Stimulated activated CD4-positive, alpha-beta T cell treated with anti-CD3 and anti-CD28 coated beads, Interleukin-1b, Interleukin-23, amount 100 ng/mL, for 48 hours (primary cell): ENCODE measurements at places on chromosomes 12 and 14.

- no peak for DNase-seq
These were observed 669 bp downstream of the RFX4 start for GRCh38 chr12:106583242-106584103.

DNA sequence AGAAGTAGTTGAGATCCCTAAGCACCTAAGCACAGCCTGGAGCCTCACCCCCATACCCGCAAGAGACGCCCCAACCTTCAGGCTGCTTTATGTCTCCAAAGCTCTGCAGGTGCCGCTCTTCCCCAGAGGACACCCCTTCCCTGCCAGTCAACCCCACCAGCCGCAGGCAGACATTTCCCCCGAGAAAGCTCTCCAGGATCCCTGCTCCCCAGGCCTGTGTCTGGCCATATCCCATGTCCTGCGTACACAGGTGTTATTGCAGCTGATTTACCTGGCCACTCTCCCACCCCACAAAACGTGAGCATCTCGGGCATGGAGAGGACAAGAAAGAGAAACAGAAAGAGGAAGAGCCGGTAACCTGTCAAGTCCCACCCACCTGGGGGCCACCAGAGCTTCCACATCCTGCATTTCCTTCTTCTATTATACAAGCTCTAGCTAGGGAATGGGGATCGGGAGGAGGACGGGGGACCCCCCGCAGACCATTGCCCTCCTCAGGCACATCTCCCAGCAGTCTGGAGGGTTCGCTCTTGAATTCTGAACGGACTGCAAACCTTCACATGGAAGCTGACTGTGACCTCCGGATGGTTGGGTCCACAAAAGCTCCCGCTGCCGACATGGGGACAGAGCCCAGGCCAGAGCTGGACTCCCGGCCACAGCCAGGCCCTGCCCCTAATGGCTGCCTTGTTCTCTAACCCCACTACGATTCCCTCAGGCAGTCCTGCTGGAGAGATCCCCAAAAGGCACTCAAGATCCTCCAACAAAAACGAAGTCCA lies 17.6 kb downstream of the CCDC88C start:
- DNase-seq, result no peak

- no peak for DNase-seq
These were observed 9.5 kb upstream of the RERG start for GRCh38 chr12:15230751-15231150.

GRCh38 chr12:5473076-5473782 lies 41.3 kb downstream of the NTF3 start:
- no peak for DNase-seq

DNA sequence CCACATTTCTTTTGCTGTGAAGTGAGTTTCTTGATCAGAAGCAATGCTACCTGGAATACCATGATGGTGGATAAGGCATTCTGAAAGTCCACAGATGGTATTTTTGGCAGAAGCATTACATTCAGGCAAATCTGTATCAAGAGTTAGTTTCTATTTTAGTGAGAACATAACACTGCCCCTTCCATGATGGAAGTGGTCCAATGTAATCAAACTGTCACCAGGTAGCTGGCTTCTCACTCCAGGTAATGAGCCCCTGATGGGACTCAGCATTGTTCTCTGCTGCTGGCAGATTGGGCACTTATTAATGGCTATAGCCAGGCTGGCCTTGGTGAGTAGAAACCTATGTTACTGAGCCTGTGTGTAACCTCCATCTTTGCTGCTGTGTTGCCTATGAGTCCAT lies 80.7 kb downstream of the KCNA5 start:
- DNase-seq, result no peak

DNA sequence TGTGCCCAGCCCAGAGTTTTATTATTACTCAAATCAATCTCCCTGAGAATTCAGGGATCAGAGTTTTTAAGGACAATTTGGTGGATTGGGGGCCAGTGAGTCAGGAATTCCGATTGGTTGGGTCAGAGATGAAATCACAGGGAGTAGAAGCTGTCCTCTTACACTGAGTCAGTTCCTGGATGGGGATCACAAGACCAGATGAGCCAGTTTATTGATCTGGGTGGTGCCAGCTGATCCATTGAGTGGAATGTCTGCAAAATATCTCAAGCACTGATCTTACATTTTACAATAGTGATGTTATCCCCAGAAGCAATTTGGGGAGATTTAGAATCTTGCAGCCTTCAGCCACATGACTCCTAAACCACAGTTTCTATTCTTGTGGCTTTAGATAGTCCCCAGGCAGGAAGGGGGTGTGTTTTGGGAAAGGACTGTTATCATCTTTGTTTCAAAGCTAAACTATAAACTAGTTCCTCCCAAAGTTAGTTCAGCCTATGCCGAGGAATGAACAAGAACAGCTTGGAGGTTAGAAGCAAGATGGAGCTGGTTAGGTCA lies 89.1 kb upstream of the CNOT2 start:
- DNase-seq, result no peak

DNA sequence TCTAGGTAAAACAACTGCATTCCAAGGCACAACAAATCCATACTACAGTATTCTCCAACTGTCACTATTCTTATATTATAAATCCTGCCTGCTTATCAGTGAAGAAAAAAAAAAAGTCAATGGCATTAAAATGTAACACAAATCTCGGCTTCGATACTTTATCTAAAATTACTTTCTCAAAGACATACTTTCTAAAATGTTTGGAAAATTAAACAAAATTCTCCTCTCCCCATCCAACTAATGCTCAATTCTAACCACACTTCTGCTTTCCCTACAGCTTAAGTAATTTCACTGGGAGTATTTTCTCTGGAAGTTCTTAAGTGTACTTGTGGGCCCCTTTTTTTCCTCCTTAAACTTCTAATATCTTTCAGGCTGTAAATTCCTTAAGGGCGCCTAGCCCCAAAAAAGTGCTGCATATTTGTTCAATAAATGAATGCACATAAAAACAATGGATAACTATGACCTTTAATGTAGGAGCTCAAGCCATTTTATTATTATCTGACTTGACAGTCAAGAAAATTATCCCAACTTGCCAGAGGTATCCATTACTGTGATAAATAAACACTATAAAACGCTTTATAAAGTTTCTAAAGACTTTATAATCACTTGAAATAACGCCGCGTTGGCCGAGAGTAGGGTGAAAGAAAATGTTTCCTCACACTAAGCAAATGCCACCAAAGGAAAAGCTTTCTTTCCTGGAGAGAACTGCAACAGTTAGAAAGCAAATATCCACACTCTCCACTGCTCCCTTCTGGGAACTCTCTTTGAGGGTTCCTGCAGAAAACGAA lies 977 bp downstream of the HEATR5A start:
- no peak for DNase-seq

- DNase-seq, result no peak
These were observed 219.8 kb upstream of the CDKN3 start for GRCh38 chr14:54177019-54177418.

- no peak for DNase-seq
These were observed 29.4 kb upstream of the CTDSP2 start for GRCh38 chr12:57875753-57876547.

GRCh38 chr12:32117316-32117715 lies 10.7 kb downstream of the BICD1 start:
- no peak for DNase-seq

DNA sequence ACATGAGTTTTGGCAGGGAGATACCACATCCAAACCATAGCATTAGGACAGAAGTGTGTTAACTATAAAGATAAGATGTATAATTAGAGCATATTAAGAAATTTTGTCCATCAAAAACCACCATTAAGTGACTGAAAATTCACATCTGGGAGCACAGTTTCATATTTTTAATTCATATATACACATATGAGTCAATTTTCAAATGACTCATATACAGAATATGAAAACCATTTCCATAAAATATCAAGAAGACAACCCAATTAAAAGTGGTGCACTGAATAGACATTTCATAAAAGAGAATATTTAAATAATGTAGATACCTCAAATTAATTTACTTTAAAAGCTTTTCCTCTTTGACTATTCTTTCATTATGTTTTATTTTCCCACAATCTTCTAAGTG lies 25.3 kb downstream of the MUCL1 start:
- no peak for DNase-seq

- DNase-seq, result no peak
These were observed 33.8 kb downstream of the WBP11 start for GRCh38 chr12:14769466-14769968.

- no peak for DNase-seq
These were observed 2.2 kb upstream of the CLMN start for GRCh38 chr14:95321693-95322455.

GRCh38 chr14:48665077-48665784 lies 920.9 kb downstream of the RPS29 start:
- no peak for DNase-seq

GRCh38 chr14:92658684-92659083 lies 89.7 kb downstream of the LGMN start:
- no peak for DNase-seq

- peak; percentile 50 for DNase-seq
These were observed 601 bp downstream of the KLC1 start for GRCh38 chr14:103629503-103630121.

- DNase-seq, result peak; percentile 44
These were observed 57.3 kb downstream of the DAD1 start for GRCh38 chr14:22531451-22532344.

- no peak for DNase-seq
These were observed 205.5 kb upstream of the C14orf180 start for GRCh38 chr14:104373855-104374717.

DNA sequence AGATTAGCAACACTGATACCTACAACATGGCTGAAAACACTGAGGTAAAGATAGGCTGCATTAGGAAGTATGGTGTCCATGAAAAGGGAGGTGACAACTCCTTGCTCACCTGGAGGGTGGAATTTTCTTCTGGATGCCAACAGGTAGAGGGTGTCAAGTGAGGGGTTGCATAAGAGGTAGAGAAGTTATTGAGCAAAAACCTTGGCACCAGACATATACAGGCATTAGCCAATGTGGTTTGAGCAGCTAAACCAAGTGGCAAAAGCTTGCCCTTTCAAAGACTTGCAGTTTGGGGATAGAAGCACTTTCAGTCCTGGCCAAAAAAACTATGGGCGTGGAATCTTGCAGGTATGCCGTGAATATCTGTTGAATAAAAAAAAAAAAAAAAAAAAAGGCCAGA lies 3.8 kb downstream of the RITA1 start:
- no peak for DNase-seq

DNA sequence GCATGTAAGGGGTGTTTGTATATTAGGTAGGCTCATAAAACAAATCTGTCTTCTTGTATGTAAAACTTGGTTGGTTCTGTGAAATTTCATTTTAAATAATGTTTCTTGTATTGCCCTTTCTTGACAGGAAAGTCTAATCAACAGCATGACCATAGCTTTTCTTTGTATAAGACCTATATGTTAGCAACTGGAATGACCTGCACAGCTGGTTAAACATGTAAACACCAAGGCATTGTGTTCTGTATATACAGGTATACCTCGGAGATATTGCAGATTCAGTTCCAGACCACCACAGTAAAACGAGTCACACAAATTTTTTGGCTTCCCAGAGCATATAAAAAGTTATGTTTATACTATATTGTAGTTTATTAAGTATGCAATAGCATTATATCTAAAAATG lies 183.6 kb downstream of the ERC1 start:
- no peak for DNase-seq
